ENCODE measurements at places on chromosomes 13 and 19.
A peak's percentile ranks its signal among the peaks of the same experiment; 100 is the strongest.

DNA sequence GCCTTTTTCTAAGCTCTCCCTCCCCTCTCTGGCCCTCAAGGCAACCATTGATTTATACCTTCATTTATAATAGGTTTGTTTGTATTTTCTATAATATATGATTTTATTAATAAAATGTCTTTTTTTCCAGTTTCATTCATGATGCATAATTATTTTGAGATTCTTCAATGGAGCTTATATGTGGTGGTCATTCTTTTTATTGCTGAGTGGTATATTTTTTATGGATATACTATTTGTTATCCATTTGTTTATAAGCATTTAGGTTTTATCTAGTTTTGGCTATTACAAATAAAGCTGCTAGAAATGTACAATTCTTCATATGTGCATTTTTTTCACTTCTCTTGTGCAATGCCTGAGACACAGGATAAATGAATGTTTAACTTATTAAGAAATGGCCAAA lies 10.8 kb downstream of the ZNF211 start:
- no peak for DNase-seq

DNA sequence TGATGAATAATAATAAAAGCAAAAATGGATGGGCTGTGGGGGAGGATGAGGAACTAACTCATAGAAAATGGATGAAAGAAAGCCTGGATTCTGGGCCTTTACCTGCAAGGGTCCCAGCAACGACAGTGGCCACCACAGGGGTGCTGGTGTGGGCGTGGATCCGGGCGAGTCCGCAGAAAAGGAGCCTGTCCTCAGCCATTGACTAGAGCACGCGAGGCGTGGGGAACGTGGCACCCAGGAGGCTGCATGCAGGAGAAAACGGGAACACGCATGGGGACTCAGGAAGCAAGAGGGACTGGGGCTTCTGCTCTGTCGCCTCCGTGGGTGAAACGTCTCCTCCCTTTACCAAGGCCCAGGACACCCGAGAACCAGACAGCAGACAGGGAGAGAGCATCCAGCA lies 25.8 kb upstream of the DPRX start:
- DNase-seq, result no peak

- no peak for DNase-seq
Measured at GRCh38 chr13:37429976-37430375, 168.6 kb downstream of the POSTN start.

- no peak for DNase-seq
Measured at GRCh38 chr19:39970425-39970674, 615 bp upstream of the PSMC4 start.

DNA sequence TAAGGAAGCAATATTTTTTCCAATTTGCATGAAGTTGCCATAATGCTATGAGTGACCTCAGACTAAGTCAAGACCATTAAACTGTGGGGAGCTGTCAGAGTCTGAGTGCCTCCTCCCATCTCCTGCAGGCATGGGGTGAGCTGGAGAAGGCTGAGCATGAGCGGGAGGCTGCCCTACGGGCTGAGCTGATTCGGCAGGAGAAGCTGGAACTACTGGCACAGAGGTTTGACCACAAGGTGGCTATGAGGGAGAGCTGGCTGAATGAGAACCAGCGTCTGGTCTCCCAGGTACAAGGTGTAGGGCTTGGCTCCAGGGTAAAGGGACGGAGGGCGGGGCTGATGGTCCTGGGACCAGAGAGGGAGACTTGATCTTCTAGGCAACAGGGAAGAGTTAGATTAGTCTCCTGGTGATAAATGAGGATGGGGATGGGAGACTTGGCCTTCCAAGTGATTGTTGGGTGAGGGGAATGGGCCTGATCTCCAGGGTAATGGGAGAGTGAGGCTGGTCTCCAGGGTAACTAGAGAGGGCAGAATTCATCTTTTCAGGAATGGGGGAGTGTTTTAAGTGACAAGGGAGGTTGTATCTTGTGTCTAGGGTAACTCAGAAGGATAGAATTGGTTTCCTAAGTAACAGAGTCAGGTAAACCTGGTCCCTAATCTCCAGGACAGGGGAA lies 36.0 kb downstream of the SPTBN4 start:
- DNase-seq, result no peak

DNA sequence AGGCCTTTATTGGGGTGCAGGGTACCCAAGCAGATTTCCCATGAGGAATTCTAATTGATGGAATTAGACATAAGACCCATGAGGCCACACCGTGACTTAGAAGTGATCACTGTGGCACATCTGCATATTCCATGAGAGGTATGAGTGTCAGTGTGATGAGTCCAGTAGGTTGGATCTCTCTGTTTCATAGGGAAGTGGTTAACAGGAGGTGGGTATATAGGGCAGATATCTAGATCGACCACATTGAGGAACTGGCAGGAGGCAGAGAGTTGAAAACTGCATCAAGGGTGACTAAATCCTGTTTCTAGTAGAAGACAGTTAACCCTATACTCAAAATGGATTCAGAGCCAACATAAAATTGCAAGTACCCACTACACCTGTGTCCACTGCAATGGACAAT lies 68.6 kb upstream of the MIR17HG start:
- DNase-seq, result no peak

DNA sequence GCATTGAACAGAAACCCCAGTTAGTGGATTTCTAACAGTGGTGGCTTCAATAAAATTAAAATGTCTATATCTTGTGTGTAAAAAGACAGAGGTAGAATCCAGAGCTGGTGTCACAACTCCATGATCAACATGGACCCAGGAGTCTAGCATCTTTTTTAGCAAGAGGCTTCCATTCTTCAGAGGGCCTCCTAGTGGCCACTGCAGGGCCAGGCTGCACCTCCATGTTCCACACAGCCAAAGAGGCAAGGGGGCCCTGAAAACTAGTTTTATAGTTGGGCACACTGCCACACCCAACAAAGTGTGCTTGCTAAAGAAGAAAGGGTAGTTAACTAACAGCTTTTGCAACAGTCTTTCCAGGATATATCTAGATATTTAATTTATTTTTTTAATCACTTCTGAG lies 12.9 kb downstream of the N4BP2L1 start:
- no peak for DNase-seq

- DNase-seq, result no peak
Measured at GRCh38 chr13:110209950-110210603, 96.9 kb downstream of the COL4A1 start.

DNA sequence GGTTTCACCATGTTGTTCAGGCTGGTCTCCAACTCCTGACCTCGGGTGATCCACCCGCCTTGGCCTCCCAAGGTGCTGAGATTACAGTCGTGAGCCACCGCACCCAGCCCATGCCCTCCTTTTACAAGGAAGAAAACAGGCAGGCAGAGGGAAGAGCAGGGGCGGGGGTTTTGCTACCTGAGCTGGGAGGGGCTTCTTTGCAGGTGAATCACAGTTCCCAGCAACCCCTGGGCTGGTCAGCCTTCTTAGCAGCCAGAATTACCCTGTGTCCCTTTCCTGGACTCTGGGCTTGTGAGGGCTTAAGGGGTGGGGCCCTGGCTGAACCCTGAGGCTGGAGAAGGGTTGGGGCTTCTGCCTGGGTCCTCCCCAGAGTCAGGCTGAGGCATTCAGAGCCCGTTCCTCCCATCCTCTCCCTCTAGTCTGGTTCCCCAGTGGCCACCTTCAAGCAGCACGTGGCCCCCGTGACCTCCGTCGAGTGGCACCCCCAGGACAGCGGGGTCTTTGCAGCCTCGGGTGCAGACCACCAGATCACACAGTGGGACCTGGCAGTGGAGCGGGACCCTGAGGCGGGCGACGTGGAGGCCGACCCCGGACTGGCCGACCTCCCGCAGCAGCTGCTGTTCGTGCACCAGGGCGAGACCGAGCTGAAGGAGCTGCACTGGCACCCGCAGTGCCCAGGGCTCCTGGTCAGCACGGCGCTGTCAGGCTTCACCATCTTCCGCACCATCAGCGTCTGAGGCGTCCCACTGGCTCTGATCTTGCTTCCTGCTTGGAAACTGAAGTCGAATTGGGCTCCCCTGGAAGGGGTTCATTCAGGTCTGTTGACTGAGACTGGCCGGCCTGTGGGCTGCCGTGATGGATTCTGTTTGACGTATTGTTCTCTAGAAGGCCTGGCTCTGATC lies 2.8 kb upstream of the KCNJ14 start:
- peak; percentile 38 for DNase-seq

GRCh38 chr19:51027126-51027806 lies 850 bp upstream of the KLK11 start:
- no peak for DNase-seq

DNA sequence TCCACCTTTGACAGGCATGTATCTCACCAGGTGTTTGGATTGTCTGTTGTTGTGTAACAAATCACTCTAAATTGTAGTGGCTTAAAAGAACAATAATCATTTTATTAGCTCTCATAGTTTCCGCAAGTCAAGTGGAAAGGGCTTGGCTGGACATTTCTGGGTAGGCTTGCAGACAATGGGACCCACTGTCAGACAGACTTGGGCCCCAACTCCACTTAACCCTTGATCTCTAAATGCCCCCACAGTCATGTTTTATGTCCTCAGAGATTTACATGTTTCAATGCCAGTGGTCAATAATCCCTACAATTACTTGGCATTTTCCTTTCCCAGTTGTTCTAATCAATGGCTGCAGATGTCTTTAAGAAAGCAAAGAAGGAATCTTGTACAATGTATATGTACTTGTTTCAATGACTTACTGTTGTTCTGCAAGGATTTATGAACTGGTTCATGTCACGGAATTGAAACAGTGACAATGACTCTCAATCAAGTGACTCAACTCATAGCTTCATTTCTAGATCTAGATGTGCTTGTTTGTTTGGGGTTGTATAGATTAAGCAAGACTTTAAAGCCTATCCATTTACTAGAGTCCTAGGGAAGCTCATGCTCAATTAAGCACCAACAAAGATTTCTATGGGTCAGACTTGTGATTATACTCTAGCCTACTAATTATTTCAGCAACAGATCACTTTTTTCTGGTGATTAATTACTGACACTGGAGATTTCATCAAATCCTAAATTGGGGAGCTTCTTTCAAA lies 510.1 kb upstream of the NBEA start:
- DNase-seq, result no peak

- DNase-seq, result no peak
Measured at GRCh38 chr13:54884682-54885081, 1856.1 kb downstream of the OLFM4 start.

- no peak for DNase-seq
Measured at GRCh38 chr13:44574466-44574855, 1.7 kb downstream of the TSC22D1 start.

- no peak for DNase-seq
Measured at GRCh38 chr13:76874479-76874878, 11.7 kb downstream of the KCTD12 start.

DNA sequence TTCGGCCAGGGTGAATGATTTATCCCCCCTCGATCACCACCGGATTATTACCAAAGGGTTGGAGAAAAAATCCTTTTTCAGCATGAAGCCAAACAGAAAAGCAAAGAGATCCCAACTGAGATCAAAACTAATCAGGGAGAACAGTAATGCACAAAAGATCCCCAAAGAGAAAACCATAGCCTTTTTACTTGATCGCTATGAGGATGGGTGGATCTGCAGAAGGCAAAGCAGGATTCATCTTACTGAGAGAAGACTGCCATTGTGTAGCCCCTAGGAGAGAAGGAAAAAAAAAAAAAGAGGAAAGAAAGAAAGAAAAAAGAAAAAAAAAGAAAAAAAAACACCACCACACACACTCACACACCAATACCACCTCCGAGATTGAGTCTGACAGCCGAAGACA lies at the start of gene FGF14:
FGF14 (minus strand) TSS at position 283 of the 400 bp plus-strand sequence.
- DNase-seq, result no peak

DNA sequence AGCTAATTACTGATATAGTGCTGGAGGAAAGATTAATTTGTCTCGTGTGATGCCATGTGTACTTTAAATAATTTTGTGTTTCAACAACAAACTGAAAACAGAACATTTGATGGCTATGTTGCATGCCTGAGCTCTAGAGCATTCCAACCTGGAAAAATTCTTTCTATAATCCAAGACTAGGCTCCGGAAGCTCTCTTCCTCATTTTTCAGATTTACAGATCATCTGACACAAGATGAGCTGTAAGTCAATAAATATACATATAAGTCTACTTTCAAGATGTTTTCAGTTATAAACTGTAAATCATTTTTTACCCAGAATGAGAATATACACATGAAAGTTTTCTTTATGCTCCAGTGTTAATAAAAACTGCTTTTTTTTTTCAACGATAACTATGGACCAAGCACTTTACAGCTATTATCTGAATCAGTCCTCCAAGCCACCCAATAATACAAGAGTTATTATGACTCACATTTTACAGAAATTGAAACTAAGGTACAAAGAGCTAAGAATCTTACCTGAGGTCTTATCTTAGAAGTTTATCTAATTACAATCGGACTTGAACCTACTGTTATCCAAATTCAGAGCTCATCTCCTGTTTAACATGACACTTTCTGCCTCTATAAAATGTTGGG lies 6.4 kb upstream of the FOXO1 start:
- DNase-seq, result no peak

DNA sequence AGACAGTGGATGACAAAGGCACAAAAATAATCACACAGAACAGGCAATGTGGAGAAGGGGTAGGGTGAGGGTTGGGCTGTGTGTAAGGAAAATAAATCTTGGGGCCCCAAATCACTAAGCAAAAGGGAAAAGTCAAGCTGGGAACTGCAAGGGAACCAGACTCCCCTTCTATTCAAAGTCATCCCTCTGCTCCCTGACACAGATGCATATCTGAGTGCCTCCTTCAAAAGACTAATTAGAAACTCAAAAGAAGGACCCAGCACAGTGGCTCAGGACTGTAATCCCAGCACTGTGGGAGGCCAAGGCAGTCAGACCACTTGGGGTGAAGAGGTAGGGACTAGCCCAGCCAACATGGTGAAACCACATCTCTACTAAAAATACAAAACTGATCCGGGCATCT lies 18.3 kb downstream of the ZNF611 start:
- DNase-seq, result no peak

- no peak for DNase-seq
Measured at GRCh38 chr13:112014857-112015256, 52.1 kb upstream of the SOX1 start.

DNA sequence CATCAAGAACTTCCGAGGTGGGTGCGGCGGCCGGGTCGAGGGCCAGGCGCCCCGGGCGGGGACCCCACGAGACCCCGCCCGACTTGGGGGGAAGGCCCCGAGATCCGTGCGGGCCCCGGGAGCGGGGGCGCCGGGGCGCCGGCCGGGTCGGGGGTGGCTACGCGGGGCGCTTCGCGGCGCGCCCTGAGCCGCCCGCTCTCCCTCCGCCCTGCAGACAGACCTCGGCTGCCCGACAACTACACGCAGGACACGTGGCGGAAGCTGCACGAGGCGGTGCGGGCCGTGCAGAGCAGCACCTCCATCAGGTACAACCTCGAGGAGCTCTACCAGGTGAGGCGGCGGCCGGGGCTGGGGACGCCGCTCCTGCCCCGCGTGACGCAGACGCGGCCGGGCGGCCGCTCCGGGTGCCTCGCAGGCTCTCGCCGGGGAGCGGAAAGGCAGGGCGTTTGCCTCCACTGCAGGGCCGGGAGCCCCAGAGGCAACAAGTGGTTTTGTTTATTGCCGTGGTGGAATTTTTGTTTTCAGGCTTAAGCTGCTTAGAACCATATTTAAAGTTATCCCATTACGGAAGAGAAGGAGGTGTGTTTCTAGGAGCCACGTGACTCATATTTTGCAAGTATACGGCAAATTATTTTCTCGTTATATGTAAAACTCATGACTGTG lies 477 bp downstream of the CUL4A start:
- DNase-seq, result peak; percentile 80
